ENCODE measurements at places on chromosomes 5 and 9.

- peaks cover 10% of the 10 kb centered on the region for H3K36me3 ChIP-seq
- peak overlapping the region; percentile 47 for H3K27ac ChIP-seq
- H3K27me3 ChIP-seq: no peaks in the 10 kb centered on the region
Observed at GRCh38 chr9:75083188-75083970, 4.6 kb downstream of the NMRK1 start.

DNA sequence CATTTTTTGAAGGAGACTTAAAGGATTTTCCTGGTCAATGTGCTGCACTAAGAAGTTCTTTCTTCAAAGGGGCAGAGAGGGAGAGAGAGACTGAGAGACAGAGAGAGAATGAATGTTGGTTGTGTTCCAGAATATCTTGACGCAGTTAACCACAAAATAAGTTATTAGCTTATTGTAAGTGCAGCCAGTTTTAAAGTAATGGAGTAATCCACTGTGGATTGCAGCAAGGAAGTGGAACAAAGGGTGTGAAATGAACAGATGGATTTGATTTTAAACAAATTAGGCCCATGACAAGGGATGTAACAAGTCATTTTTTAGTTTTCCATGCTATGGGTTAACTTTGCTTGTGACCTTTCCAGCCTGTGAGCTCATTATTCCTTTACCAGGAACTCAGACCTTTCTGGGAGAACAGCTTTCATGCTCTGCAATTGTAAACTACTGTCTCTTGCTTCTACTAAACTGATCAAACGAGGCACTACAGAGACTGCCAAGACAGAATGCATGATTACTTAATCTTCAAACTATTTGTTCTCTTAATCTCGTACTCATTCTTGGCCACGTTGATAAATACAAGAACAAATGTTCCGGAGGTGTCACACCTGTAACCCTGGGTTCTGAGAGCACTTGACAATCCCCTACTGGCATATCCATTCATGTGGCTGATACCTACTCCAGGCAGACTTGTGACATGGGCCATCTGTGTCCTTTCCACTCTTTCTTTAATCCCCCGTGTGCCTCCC lies 131.1 kb downstream of the TLE1 start:
- no peak overlapping the region for H3K27ac ChIP-seq
- H3K27me3 ChIP-seq: no peaks in the 10 kb centered on the region
- H3K36me3 ChIP-seq: no peaks in the 10 kb centered on the region
- H3K4me3 ChIP-seq: no peak overlapping the region

DNA sequence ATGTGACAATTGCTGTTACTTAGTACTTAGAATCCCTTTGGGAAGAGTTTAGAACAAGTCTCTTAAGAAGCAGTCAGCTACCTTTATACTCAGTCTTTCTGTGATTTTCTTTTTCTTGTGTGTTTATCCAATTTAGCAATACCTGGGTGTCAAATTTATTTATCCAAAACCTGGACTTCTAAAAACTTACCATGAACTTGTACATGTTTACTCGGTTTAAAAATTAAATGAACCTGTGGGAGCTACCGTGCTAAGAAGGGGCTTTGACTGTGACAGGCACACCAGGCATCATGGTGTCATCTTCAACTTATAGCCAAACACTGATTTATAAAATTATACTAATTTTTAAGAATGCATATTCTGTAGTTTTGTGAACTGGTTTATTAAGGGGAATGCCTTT lies 96.5 kb downstream of the XRCC4 start:
- H3K4me1 ChIP-seq: no peaks in the 10 kb centered on the region
- no peak overlapping the region for H3K4me3 ChIP-seq
- H3K27me3 ChIP-seq: no peaks in the 10 kb centered on the region
- no peak for DNase-seq
- no peak overlapping the region for H3K27ac ChIP-seq
- no peaks in the 10 kb centered on the region for H3K36me3 ChIP-seq

GRCh38 chr9:127091526-127091925 lies 30.9 kb downstream of the ANGPTL2 start:
- H3K4me1 ChIP-seq: no peaks in the 10 kb centered on the region
- H3K36me3 ChIP-seq: peaks cover 77% of the 10 kb centered on the region
- no peak for DNase-seq
- no peak overlapping the region for H3K4me3 ChIP-seq
- no peak overlapping the region for H3K27ac ChIP-seq
- no peaks in the 10 kb centered on the region for H3K27me3 ChIP-seq

DNA sequence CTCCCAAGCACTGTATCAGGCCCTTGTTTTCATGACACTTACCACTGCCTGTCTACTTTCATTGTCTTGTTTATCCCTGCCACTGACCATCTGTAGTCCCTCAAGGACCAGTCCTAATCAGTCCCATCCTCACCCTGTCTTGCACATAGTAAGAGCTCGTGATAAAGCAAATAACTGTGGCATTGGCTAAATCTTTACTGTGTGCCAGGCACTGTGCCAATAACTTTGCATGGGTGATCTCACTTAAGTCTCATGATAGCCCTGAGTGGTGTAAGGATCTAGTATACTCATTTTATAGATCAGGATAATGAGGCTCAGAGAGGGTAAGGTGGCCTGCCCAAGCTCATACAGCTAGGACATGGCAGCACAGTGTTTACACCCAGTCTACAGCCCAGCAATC lies 5.6 kb downstream of the CDX1 start:
- no peaks in the 10 kb centered on the region for H3K36me3 ChIP-seq
- no peak overlapping the region for H3K4me3 ChIP-seq
- DNase-seq: no peak
- no peak overlapping the region for H3K27ac ChIP-seq
- H3K27me3 ChIP-seq: no peaks in the 10 kb centered on the region
- peaks cover 9% of the 10 kb centered on the region for H3K4me1 ChIP-seq

GRCh38 chr5:153308282-153308681 lies 182.2 kb upstream of the GRIA1 start:
- H3K4me1 ChIP-seq: no peaks in the 10 kb centered on the region
- H3K4me3 ChIP-seq: no peak overlapping the region
- H3K36me3 ChIP-seq: no peaks in the 10 kb centered on the region
- DNase-seq: peak; percentile 26
- no peak overlapping the region for H3K27ac ChIP-seq

DNA sequence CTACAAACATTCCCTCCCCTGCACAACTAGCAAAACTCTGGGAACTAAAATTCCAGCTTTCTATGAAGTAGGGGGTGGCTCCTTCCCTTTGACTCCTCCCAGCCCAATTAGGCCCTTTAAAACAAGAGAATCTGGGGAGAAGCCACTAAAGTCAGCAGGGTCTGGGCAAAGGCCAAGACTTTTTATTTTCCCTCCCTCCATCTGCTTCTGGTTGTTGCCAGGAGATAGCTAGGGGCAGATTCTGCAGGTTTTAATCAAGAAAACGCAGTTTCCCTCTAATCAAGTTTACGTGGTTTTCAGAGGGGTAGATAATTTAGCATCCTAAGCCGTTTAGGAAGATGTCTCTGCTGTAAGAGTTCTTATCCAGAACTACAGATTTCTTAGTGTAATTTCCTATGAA lies 114.5 kb upstream of the CDH6 start:
- H3K4me1 ChIP-seq: no peaks in the 10 kb centered on the region
- H3K27me3 ChIP-seq: no peaks in the 10 kb centered on the region
- H3K27ac ChIP-seq: no peak overlapping the region
- H3K4me3 ChIP-seq: no peak overlapping the region

- no peak for DNase-seq
- H3K4me1 ChIP-seq: peaks cover 2% of the 10 kb centered on the region
- no peak overlapping the region for H3K27ac ChIP-seq
- no peaks in the 10 kb centered on the region for H3K36me3 ChIP-seq
- no peaks in the 10 kb centered on the region for H3K27me3 ChIP-seq
Observed at GRCh38 chr5:74325866-74326265, 314.7 kb downstream of the ENC1 start.
